Sciatic nerve (tissue), 2 donors: ENCODE measurements at places on chromosomes 2 and 18. TPM values are rescaled to one million over a fixed set of nuclear protein-coding genes. Genes with fewer than 3 reads are reported as not detected.

The ERFE gene
- 0.58 TPM for total RNA-seq

The CYTIP gene
- 22.8 TPM for total RNA-seq

The CRYGC gene
- not detected for total RNA-seq

The SERPINB8 gene
- 16.5 TPM for total RNA-seq

The DDX18 gene
- 46.1 TPM for total RNA-seq

The FIGN gene
- 22.2 TPM for total RNA-seq

The DSC2 gene
- total RNA-seq: 7.4 TPM

The NLRC4 gene
- 3.1 TPM for total RNA-seq

The FLACC1 gene
- 5.4 TPM for total RNA-seq

The GATA6 gene
- total RNA-seq: 5.3 TPM

The MYOM1 gene
- 19.9 TPM for total RNA-seq

The ODC1 gene
- 33.1 TPM for total RNA-seq

GRCh38 chr2:98547092-98547790 lies 61.1 kb downstream of the COA5 start:
- DNase-seq: no peak

- DNase-seq: no peak
Observed at GRCh38 chr2:177239053-177239452, 25.5 kb downstream of the NFE2L2 start.

DNA sequence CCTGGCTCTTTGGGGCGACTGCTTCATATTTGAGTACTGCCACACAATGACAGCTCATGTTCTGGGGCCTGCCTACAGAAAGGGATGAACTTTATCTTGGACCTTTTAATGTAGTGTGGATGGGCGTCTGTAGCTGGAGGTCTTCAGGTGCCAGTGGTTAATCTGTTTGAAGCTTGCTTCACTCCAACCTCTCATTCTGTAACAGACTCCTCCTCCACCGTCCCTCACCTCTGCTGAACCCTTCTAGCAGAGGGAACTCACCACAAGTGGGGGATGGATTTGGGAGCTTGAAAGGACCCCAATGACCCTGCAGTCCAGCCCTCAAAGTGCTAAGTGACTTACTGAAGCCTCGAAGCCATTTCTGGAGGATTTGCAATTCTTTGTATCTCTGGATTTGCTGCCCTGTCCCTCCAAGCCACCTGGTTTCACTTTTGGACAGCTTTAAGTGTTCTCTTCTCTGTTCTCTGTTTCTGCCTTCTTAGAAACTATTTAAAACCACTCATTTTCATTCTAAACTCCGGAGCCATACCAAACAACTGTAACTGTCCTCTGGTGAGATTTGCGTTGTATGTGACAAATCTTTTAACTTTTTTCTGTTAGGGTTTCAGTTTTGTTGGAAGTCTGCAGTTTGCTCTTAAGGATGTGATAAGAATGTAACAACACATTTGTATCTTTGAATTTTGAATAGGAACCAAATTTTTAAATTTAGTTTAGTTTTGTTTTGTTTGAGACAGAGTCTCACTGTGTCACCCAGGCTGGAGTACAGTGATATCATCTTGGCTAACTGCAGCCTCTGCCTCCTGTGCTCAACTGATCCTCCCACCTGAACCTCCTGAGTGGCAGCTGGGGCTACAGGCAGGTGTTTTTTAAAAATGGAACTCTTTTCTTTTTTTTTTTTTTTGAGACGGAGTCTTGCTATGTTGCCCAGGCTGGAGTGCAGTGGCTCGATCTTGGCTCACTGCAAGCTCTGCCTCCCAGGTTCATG lies 37.0 kb upstream of the CASP8 start:
- no peak for DNase-seq

GRCh38 chr2:8962890-8963289 lies 40.6 kb downstream of the MBOAT2 start:
- DNase-seq: no peak

GRCh38 chr2:219086196-219086595 lies 25.5 kb upstream of the IHH start:
- DNase-seq: no peak

DNA sequence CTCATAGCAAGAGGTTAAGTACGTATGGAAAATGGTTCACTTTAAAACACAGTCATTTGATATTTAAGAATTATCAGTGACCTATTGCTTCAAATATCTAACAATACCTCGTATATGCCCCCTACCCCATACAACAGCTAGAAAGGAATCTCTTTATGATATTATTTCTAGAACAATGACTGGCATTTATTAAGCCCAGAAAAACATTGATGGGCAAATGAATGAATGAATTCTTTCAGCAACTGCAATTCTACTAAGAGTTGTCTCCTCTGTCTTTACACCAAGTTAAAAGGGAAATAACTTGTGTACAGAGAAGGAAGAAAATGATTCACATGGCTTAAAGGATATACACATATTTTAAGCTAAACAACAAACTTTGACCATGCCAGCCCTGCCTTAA lies 384.7 kb downstream of the ERBB4 start:
- no peak for DNase-seq

GRCh38 chr18:32303400-32303799 lies 113.6 kb downstream of the MEP1B start:
- no peak for DNase-seq

DNA sequence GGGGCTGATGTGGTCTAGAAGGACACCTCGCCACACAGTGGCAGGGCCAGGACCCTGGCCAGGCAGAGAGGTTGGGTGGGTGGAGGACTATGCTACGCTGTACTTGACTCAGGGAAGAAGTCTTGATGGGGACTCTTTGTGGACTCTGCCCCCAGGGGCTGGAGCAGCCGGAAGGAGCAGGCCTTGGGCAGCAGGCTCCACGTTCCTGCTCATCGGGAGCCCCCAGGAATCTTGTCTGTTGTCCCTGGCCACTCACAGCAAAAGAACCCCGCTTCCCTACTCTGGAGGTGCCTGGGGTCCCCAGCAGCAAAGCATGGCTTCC lies 79.0 kb downstream of the POLR1A start:
- DNase-seq: peak; percentile 52

DNA sequence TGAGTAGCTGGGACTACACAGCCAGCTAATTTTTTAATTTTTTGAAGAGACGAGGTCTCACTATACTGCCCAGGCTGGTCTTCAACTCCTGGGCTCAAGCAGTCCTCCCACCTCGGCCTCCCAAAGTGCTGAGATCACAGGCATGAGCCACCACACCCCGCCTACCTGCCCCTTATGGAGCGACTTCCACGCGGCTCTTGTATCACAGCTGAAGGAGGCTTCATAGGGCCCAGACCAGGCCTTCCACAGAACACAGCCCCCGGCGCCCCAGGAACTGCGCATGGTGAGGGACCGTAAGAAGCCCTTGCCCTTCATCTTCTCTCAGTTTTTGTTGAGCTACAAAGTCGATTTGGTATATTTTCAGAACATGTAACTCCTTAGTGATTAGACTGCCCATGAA lies 220.3 kb downstream of the KLHL29 start:
- DNase-seq: no peak

GRCh38 chr2:178420463-178420999 lies 30.4 kb downstream of the PRKRA start:
- no peak for DNase-seq

- DNase-seq: no peak
Observed at GRCh38 chr2:151191001-151191400, 70.7 kb downstream of the RBM43 start.

- DNase-seq: no peak
Observed at GRCh38 chr2:221915926-221916325, 343.8 kb upstream of the EPHA4 start.

DNA sequence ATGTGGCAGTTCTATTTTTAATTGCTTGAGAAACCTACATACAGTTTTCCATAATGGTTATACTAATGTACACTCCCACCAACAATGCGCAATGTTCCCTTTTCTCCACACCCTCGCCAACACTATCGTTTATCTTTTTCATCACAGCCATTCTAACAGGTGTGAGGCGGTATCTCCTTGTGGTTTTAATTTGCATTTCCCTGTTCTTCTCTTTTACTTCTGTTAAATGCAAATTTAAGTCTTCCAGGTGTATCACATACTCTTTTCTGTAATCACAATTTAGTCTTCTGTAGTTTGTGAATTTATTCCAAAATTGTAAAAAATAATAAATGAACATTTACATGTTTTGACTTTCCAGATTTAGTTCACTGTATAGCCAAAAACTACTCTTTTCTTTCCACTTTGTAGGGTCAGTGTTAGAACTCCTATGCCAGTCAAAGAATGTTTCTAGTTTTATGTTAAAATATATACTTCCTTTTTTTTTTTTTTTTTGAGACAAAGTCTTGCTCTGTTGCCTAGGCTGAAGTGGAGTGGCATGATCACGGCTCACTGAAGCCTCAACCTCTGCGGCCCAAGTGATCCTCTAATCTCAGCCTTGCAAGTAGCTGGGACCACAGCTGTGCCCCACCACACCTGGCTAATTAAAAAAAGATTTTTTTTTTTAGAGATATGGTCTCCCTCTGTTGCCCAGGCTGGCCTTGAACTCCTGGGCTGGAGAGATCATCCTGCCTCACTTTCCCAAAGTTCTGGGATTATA lies 15.4 kb upstream of the ACYP2 start:
- DNase-seq: no peak

DNA sequence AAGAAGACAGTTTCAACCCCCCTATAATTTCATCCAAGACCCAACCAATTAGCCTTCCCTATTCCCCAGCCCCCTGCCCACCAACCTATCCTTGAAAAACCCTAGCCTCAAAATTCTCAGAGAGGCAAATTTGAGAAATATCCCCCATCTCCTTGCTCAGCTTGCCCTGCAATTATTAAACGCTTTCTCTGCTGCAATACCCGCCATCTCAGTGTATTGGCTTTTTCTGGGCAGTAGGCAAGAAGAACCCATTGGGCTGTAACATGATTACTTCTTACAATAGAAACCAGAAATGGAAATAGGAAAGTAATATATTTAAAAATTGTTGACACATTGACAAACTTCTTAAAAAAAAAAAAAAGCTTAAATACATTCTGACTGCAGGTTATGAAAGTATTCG lies 140.6 kb upstream of the CCDC150 start:
- DNase-seq: no peak

GRCh38 chr2:31227711-31228125 lies 6.2 kb upstream of the EHD3 start:
- no peak for DNase-seq

DNA sequence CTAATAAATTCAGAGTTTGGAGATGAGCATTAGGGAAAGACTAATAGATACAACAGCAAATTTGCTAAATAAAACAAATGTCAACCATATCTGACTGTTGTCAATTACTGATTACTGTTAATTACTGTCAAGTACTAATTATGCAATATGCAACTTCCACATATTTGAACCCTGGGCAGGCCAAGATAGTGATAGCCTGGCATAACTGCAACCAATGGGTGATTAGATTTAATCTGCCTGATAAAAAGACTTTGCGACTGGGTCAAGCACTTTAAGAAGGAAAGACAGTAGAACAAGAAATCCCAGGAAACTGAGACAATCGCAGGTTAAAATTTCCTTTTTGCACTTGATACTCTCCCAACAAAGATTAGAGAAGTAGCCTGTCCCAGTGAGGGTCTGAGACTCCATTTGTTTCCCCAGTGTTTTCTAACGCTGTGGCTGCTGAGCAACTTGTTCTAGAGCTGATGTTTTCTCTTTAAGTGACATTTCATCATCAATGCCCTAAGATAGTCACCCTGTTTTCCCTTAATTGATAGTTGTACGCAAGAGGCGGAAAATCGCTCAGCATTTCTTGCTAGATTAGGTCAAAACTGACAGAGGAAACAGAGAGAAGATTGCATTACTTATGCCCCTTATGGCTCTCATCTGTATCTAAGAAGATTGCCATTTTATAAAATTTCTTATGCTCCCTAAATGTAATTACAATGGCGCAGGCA lies 17.8 kb downstream of the ARHGAP15 start:
- DNase-seq: no peak

DNA sequence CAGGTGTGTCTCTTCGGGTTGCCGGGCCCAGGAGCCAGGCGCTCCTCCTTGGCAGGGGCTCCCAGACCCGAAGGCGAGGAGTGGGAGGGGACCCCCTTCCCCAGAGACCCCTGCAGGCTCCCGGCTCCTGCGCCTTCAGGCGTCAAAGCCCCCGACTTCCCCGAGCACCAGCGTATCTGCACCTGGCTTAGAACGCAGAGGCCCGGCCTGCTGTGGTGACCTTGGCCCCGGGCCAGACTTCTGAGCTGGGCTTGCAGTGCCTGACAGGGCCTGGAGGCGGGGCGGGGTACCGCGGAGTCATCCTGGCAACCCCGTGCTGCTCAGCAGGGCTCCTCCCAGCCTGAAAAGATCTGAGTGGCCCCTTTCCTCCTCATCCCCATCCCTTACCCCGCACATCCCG lies 27.0 kb downstream of the SKA1 start:
- no peak for DNase-seq

DNA sequence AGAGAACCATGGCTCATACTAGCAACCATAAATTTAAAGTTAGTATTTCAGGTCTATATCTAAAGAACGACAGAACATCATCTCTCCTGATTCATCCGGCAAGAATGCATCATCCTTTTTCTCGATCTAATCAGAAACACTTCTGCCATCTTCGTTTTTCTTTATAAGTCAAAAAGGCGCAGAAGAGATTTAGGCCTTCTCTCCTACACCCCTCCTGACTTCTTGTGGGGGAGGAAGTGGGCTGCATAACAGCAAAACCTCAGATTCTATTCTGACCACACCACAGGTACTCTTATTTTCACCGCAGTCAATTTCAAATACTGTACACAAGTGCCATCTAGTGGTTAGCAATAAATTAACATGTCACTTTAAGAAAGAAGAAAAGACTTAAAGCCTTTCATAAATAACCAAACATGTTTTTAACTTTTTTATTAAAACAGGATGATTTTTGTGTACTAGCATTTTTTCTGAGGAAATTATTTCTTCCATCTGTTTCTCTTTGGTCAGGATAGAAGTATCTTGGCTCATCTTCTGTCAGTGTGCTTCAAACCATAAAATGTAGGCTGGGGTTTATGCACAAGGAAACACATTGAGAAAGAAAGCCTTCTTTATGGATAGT lies 48.4 kb upstream of the PIK3C3 start:
- no peak for DNase-seq

DNA sequence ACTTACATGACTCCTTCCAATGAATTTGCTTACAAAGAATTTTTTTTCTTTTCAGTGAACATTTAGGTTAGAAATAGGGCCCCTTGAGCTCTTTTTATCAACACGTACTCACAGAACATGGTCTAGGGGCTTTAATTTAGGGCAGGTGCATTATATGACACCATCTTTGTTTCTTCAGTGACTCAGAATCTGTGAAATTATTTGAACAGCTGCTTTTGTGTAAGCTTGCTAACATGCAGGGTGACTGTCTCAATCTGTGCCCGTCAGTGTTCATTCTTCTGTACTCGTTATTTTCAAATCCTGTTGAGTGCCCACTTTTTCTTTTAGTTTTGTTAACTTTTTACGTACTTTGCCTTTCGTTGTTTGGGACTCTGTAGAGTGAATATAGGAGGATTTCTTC lies 52.8 kb upstream of the CABYR start:
- no peak for DNase-seq

GRCh38 chr2:208509586-208509985 lies 103.0 kb downstream of the PTH2R start:
- no peak for DNase-seq

GRCh38 chr2:58336416-58336815 lies 95.3 kb upstream of the FANCL start:
- DNase-seq: no peak
